ENCODE measurements at places on chromosomes 7 and 10.

GRCh38 chr10:88315755-88316154 is 267.4 kb downstream of the RNLS start:
- no peak for DNase-seq

GRCh38 chr7:141097430-141097829 is 23.6 kb downstream of the TMEM178B start:
- peak; percentile 51 for DNase-seq

DNA sequence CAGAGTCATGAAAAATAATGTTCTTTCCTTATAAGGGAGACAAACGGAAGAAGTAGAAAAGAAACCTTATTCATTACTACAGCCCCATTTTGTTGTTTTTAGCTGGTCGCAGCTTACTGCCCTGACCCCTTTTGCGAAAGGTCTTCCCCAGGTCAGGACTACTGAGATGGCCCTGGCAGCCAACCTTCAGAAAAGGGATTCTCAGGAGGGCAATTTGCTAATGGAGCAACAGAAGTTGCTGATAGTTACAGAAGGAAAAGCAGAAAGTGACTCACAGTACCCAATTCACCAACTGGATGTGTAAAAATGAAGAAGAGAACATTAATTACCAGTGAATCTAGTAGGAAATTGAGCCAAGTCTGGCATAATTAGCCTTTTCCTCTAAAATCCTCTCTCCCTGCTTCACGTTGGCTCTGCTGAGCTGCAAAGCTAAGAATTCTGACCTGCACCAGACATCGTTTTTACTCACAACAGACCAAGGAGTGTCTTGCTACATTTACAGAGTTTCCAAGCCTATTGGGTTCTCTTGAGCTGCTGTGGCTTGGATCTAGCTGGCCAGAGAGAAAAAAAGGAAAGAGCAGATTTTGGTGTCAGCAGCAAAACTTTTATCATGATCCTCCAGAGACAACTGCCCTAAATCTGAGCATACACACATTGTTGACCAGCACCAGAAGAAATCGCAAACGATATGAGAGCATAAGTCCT is 499.9 kb upstream of the FZD8 start:
- no peak for DNase-seq

DNA sequence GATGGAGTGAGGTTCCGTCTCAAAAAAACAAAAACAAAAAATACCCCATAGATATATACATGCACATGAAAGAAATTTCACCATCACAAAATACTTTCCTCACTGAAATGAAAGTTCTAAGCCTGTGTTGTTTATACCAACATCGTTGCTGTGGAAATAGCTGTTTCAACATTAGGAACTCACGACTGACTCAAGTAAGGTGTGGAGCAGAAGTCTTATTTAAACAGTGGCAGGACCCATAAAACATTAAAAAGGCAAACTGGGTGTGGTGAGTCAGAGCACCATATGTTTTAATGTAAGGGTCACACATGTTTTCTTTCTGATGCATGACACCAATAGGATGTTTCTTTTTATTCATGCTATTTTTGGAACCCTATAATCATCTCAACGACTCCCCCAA is 48.3 kb downstream of the BAIAP2L1 start:
- peak; percentile 26 for DNase-seq

DNA sequence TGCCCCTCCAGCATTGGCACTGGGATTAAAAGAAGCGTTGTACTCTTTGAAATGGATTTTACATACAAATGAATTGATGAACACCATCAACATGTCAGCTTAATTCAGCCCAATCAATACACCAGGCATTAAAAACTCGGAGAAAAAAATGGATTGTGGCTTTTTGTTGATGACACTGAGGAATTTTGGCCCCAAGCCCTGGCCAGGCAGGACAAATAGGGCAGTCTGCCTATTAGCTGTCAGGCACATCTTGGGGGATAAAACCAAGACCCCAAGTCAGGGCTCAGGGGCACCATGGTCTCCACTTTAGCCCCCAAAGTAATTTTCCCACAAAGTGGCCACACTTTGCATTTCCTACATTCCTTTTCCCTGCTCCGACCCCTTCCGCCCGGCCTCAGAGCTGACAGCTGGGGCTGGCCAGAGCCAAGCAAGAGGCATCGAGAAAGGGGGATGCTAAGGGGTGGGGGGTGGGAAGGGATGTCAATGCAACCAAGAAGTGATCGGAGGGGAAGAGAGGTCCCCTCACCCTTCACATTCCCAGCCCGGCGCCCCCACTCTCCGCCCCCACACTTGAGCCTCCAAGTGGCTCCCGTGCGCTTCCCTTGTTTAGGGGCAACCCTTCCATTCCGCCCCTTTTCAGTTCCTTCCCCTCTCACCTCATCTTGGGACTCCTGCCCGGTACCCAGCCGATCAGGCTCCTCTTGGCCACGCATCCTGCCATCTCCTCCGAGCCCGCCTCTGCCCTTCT is 711 bp downstream of the HIP1 start:
- DNase-seq: peak; percentile 61

- DNase-seq: no peak
Observed at GRCh38 chr7:125412890-125413665, 483.5 kb upstream of the POT1 start.

DNA sequence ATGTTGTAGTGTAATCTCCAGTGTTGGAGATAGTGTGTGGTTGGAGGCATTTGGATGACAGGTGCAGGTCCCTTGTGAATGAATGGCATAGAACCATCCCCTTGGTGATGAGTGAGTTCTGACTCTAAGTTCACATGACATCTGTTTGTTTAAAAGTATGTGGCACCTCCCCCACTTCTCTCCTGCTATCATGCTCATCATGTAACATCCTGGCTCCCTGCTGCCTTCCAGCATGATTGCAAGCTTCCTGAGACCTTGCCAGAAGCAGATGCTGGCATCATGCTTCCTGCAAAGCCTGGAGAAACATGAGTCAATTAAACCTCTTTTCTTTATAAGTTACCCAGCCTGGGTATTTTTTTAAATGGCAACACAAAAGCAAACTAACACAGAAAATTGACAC is 499.0 kb upstream of the SEMA3D start:
- no peak for DNase-seq

GRCh38 chr7:44338600-44338999 is 13.2 kb upstream of the CAMK2B start:
- DNase-seq: no peak

GRCh38 chr10:87771871-87772500 is 46.0 kb downstream of the ATAD1 start:
- DNase-seq: peak; percentile 32

DNA sequence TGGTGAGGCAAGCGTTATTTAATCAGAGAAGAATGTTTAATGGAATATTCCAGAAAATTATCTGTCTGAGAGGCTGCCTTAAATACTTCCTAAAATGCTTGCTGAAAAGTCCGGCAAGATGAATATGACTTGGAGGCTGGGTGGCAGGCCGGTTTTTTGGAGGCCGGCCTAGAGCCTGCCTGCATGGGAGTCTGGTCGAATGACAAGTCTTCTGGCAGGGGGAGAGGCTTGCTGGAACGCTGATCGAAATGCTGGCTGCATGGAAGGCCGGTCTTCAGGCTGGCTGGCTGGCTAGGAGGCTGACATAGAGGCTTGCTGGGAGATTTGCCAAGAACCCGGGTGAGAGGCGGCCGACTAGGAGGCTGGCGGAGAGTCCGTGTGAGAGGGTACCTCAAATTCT is 135.7 kb downstream of the OR13A1 start:
- DNase-seq: no peak

DNA sequence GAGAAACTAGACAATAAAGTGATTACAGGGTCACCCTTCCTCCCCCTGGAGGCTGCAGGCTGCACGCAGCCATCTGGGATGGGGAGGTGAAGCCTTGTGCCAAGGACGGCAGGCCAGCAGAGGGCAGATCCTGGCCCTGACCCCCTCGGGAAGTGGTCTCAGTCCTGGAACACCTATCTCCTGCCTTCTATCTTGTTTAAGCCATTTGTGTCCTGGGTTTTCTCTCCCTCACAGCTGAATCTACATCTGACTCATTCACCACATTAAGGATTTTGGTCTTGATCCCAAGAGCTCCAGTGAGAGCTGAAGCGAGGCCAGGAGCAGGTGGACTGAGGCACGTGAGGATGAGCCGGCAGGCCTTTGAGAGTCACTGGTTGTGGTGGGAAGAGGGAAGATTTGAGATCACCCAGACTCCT is 16.4 kb upstream of the PARP12 start:
- peak; percentile 79 for DNase-seq

DNA sequence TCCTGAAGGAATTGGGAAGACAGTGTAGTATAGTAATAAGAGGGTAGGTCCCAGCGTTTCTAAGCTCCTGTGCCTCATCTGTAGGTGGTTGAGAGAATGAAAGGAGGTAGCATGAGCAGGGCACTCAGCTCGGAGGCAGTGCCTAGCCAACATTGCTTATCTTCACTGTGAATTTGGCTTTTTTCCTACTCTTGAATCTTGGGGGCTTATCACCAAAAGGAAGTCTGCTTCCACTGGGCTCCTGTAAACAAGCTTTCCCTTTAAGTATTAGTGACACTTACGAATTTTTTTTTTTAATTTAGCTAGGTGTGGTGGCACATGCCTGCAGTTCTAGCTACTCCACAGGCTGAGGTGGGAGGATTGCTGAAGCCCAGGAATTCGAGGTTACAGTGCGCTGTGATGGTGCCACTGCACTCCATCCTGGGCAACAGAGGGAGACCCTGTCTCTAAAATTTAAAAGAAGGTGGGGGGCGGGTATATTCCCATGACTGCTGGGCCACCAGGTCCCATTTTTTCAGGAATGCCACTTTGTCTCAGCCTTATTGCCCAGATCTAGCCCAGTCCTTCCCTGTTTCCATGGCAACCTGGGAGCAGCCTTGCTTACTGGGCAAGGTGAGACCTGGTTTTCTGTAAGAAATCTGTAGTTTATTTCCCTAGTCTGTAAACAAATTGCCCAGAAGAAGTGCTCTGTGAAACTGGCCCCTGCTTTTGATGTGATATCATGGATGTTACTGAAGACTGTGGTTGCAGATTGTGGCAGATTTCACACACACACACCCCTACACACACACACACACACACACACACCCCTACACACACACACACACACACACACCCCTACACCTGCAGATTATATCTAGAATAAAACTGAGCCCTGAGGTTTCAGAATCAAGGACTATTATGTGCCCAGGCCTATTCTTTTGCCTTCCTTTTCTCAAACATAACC is 19.4 kb downstream of the OGDH start:
- DNase-seq: no peak

- no peak for DNase-seq
Observed at GRCh38 chr10:51235865-51236264, 161.6 kb downstream of the PRKG1 start.

DNA sequence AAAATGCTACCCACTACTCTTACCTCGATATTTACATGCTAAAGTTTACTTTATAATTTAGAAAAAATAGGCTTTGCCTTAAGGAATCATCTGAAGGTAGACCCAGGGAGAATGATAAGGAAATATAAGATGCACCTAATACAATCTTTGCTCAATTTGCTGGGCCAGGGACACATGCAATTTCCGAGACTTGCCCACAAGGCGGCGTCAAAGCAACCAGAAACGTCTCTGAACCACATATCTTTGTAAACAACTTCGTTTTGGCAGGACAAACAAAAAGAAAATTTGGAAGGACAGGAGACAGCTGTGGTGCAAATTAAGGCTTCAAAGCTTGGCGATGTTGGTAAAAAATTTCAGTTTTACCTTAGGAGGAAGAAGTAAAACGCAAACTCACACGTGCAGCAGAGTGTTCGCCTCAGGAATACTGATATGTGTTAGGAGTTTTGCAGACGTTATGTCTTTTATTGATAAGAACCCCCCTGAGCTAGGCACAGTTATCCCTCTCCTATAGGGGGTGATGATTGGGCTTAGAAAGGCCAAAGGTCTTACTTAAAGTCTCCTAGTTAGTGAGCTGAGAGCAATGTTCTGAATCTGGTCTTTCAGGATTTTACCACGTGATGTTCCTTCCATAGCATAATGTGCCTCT is 134.3 kb downstream of the PRKCQ start:
- DNase-seq: peak; percentile 62

DNA sequence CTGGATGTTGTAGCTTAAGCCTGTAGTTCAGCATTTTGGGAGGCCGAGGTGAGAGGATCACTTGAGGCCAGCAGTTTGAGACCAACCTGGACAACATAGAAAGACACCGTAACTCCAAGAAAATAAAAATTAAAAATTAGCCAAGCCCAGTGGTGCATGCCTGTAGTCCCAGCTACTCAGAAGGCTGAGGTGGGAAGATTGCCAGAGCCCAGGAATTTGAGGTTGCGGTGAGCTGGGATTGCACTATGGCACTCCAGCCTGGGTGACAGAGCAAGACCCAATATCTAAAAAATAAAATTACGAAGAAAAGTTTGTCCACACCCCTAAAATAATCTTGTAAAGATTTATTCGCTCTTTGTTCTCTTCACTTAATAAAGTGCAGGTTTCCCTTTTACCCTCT is 951.0 kb downstream of the TYW1 start:
- peak; percentile 90 for DNase-seq

DNA sequence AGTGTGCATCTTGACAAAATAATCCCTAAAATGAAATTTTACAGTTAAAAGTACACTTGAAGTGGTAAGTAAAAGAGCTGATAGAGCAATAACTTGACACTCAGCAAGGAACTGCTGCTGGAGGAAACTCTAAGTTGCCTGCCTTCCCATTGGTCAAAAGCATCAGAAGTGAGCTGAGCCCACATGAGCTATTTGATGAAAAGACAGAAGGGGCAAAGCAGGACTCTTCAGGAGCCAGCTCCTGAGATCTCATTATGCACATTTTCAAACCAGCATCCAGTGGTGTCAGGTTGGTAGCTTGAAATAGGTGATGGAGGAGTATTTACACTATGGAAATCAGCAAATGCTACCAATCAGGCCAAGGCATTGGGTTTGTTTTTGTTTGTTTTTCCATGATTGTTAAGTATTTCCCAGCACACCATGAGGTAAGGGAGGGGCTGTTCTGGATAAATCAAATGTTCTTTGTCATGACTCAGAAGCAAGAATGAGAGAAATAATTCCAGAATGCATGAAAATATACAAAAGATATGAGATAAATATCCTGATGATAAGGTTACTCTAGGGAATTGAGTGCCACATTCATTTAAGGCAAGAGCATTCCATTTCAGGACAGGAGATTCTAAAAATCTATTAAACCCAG is 316.6 kb downstream of the SNX13 start:
- peak; percentile 51 for DNase-seq

- DNase-seq: no peak
Observed at GRCh38 chr10:70838270-70838805, 22.6 kb downstream of the SGPL1 start.

- DNase-seq: no peak
Observed at GRCh38 chr7:74452748-74453321, 871 bp upstream of the GTF2IRD1 start.

GRCh38 chr7:84228526-84228925 is 33.9 kb upstream of the SEMA3A start:
- DNase-seq: no peak

- peak; percentile 91 for DNase-seq
Observed at GRCh38 chr10:33008499-33009243, 50.6 kb upstream of the ITGB1 start.

DNA sequence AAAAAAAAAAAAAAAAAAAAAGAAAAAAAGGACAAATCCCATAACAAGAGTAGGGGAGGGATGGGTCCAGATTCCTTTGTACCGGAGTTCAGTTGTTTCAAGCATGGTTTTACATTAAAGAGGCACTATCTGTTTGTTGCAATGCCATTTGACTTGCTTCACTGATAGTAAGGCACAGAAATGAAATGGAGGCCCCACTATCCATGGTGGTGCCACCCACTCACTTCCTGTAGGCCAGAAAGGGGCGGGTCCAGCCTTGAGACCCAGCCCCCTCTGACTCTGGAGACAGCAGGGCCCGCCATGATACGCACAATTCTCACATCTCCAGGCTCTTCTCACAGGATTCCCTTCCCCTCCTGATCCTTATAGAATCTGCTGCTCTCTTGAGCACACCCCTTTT is 100.0 kb downstream of the CLEC2L start:
- DNase-seq: no peak
